ENCODE measurements at places on chromosomes 13 and 19.

DNA sequence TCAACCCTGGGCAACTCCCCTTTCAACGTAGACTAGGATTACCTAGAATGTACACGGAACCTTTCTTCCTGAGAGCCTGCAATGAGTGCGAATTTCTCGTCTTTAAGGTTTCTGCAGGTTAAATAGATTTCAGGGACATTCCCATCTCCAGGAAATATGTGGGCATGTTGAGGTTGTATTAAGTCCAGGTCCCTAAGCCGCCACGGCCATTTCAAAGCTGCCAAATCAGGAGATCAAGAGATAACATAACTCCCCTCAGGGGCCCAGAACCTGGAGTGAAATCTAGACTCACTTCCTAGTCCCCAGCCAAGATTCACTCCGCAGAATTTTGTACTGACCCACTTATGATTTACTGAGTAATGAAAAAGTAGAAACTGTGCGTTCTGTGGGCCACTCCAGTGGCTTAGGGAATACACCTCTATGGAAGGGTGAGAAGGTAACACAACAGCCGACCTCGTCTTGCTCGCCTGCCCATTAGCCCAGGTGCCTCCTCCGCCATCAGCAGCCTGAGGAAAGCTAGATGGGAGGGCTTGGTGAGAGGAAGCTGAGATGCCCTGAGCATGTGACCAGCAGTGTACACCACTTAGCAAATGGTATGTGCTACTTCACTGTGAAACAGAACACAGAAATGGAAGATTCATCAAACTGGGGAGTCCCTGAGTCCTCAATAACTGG lies 98.5 kb upstream of the SOX1 start:
- no peak for DNase-seq

DNA sequence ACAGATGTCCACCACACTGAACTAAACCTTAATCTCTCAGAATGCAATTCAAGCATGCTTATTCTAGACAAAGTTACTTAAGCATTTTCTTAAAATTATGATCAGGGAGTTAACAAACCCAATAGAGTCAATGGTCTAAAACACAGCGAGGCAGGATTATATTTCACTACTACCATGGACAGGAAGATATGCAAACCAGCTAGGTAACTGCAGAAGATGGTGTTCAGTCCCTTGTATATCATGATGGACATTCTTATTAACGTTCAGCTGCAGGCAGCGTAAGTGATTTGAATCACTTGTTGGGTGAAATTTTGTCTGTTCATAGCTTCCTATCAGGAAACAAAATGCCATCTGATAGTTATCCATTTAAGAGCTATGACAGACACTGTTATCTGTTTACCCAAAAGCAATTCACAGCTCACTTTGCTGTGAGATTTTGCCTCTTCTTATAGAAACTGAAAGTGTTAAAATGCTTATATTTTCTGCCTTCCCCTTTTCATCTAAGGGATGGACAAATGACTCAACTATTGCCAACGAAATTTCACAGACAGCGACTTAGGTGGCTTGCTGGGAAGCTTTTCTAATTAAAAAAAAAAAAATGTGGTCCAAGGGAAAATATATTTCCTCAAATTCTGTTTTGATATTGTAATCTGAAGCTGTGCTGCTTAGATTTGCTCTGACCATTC lies 591.9 kb downstream of the DACH1 start:
- peak; percentile 31 for DNase-seq

DNA sequence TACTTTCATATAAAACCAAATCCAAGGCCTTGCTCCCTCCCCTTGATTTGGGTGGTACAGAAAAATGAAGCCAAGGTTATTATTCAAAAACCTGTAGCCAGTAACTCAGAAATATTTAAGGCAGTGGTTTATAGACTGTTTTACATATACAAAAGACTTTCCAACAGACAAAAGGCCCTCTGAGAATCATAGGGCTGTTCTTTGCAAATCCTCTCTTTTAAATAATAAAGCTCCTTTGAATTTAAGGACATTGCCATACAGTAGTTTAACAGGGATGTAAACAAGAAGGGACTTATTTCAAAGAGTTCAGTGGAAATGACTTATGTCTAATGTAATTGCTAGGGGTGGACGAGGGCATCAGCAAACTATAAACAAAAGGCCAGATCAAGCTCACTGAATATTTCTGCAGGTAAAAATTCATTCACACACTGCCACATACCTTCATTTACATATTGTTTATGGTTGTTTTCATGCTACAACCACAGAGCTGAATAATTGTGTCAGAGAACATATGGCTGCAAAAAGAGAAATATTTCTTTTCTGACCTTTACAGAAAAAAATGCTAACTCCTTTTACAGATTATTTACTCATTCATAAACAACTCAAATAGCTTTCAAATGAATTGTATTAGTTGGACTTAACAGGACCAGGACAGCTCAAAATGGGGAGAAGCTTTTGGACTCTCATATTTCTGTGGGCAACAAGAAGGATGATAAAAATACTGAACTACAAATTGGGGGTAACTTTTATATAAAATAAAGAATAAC lies 665.6 kb downstream of the SLITRK1 start:
- DNase-seq = no peak

DNA sequence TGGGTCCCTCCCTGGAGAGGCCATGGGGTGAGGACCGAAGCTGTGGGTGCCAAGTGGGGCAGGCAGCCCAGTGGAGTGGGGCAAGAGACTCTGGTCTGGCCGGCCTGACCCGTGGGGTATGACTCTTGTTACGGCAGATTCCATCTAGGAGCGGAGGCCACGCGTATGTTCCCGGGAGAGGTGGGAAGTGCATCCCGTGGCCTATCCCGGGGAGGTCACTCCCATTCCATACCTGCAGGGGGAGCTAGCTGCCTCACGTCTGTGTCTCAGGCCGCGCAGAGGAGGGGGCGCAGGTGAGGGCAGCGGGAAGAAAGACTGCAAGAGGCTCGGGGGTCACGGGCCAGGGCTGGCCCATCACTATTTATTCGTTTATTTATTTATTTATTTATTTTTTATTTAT lies 4.9 kb downstream of the CSNK1G2 start:
- DNase-seq = no peak

DNA sequence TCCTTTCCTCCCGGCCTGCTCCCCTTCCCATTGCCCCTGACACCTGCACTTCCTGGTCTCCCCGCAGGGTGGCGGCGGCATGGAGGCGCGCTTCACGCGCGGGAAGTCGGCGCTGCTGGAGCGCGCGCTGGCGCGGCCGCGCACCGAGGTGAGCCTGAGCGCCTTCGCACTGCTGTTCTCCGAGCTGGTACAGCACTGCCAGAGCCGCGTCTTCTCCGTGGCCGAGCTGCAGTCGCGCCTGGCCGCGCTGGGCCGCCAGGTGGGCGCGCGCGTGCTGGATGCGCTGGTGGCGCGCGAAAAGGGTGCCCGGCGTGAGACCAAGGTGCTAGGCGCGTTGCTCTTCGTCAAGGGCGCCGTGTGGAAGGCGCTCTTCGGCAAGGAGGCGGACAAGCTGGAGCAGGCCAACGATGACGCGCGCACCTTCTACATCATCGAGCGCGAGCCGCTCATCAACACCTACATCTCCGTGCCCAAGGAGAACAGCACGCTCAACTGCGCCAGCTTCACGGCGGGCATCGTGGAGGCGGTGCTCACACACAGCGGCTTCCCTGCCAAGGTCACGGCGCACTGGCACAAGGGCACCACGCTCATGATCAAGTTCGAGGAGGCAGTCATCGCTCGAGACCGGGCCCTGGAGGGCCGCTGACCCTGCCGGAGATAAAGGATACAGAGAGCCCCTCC lies 1.7 kb downstream of the TRAPPC5 start:
- no peak for DNase-seq

- DNase-seq = no peak
Observed at GRCh38 chr13:33244210-33244906, 41.2 kb downstream of the STARD13 start.

GRCh38 chr19:38068826-38069225 lies 155.2 kb downstream of the DPF1 start:
- DNase-seq = no peak

DNA sequence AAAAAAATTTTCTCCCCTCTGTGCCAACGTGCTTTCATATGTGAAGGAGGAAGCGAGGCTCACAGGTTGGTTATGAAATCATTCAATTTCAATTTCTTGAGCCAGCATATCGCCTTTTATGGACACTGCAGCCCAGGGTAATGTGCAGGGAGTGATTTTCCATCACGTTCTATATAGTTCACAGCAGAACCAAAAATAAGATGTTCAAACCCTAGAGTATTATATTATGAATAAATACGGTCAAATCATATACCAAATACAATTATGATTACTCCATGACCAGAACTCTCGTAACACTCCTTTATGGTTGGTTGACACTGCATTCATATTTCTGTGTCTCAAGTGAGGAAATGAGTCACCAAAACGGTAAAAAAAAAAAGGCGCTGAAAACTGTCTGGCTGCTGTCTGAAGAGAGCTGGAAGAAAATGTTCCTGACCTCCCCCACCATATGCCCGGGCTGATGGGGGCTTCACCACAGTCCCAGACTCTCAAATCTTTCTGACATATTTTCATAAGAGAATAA lies 75.8 kb upstream of the UBAC2 start:
- DNase-seq = peak; percentile 58

DNA sequence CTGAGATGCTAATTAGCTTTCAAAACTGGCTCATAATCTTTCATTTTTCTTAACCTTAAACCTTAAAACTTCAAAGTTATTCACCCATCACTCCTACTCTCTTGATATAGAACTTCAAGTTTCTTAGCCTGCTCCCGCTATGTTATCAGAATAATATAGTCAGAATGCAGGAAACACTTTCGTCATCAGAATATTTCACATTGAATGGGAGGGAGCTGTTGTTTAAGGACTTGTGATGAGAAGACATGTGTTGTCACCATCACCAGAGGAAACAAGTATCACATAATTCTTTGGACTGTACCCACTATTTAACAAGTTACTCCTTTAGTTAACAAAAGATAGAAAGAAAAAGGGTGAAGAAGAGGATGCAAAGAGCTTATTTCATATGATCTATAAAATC lies 65.0 kb upstream of the FNDC3A start:
- no peak for DNase-seq

GRCh38 chr13:48446464-48446863 lies 33.6 kb upstream of the LPAR6 start:
- DNase-seq = no peak

GRCh38 chr13:71727042-71727441 lies 140.0 kb downstream of the DACH1 start:
- DNase-seq = no peak

DNA sequence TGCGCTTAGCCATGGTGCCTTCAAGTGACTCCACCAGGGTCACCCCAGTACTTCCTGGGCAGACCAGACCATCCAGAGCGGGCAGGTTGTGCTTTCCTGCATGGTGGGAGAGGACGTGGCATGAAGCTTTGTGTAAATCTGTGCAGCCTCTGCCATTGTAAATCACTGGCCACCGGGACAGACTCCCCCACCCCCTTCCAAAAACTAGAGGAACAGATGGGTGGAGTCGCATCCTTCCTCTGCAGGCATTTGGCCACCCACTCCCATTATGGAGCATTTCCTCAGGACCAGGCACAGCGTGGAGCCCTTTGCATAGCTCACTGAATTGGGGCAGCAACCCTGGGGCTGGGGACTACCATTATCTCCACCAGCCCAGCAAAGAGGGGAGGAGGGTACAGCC lies 8.2 kb downstream of the BCKDHA start:
- no peak for DNase-seq

GRCh38 chr19:53311044-53311443 lies 22.5 kb upstream of the ZNF845 start:
- no peak for DNase-seq

DNA sequence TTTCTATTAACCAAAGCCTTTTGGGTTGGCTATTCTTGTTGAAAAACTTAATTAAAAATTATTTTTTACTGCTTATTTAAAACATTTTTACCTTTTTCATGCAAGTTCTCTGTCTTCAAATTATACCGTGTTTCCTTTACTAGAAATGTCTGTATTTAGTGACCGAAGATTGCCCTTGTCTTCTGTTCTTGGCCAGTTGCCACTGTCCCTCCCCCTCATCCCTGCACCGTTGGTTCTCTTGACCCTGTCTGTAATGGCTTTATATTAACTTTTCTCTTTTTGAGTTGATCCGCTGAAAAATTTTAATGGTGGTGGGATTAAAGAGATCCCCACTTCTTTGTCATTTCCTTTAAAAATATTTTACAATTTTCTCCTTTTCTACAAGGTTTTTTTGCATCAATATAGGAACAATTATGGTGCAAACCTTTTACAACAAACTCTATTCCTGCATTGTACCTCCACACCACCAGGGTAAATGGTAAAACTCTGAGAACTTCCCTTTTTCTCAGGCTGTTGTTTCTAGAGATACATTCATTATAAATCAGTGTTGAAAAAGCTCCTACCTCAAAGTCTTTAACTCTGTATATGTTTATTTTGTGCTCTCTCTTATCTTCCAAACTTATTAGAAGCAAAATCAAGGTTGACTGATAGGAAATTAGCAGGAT lies 12.9 kb upstream of the RNF113B start:
- DNase-seq = no peak

DNA sequence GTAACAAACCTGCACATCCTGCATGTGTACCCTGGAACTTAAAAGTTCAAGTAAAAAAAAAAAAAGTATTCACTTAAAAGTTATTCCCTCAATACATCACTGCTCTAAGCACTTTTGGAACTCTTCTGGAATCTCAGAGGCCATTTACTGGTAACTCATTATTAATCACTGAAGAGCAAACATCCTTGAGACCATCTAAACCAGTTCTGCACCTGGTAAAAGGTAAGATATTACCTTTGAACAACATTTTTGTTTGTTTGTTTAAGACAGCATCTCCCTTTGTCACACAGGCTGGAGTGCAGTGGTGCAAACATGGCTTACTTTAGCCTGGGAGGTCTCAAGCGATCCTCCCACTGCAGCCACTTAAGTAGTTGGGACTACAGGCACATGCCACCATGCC lies 16.7 kb downstream of the UGGT2 start:
- DNase-seq = no peak

- no peak for DNase-seq
Observed at GRCh38 chr13:49297338-49297737, 49.6 kb downstream of the CDADC1 start.

DNA sequence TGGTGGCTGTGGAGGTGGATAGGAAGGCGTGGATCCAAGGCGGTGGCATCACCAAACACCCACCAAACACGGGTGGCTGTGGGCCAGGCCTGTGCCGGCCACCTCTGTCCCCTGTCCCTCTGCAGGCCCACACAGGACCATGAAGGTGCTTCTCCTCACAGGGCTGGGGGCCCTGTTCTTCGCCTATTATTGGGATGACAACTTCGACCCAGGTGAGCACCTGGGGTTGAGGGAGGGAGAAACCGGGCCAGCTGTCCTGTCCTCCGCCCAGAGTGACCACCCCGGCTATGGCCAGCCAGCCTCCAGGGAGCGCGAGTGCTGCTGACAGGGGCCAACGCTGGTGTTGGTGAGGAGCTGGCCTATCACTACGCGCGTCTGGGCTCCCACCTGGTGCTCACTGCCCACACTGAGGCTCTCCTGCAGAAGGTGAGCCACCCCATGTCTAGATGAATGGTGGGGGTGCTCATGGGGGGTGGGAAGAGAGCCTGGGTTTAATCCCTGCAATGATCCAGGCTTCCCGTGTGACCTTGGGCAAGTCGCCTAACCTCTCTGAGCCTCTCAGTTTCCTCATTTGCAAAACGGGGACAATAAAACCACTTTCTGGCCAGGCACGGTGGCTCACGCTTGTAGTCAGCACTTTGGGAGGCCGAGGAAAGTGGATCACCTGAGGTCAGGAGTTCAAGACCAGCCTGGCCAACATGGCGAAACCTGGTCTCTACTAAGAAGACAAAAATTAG lies 4.0 kb downstream of the HSD11B1L start:
- no peak for DNase-seq

Data from GM13977 (cell line).